ENCODE measurements at places on chromosomes 12 and 14. TPM values are rescaled to one million over a fixed set of nuclear protein-coding genes. Genes with fewer than 3 reads are reported as not detected.

The OGFOD2 gene
- polyA plus RNA-seq = 12.7 TPM

The SIX6 gene
- polyA plus RNA-seq = 5.2 TPM

The MYO1H gene
- polyA plus RNA-seq = 0.24 TPM

The NR2C1 gene
- 10.0 TPM for polyA plus RNA-seq

The HOXC4 gene
- polyA plus RNA-seq = not detected

- no peak for DNase-seq
Measured at GRCh38 chr12:131900397-131900796, 6.0 kb downstream of the ULK1 start.

DNA sequence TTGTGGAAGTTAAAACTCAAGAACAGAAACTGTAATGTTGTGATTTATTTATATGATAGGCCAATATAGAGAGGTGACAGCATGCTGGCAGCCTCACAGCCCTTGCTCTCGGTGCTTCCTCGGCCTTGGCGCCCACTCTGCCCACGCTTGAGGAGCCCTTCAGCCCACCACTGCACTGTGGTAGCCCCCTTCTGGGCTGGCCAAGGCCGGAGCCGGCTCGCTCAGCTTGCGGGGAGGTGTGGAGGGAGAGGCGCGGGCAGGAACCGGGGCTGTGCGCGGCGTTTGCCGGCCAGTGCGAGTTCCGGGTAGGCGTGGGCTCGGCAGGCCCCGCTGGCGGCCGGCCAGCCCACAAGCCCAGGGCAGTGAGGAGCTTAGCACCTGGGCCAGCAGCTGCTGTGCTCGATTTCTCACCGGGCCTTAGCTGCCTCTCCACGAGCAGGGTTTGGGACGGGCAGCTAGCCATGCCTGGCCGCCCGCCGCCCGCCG lies 65.8 kb upstream of the SLC8A3 start:
- peak; percentile 65 for DNase-seq

GRCh38 chr14:78228702-78229327 lies 58.6 kb downstream of the NRXN3 start:
- no peak for DNase-seq

- peak; percentile 32 for DNase-seq
Measured at GRCh38 chr12:114166362-114166761, 200.2 kb upstream of the RBM19 start.

DNA sequence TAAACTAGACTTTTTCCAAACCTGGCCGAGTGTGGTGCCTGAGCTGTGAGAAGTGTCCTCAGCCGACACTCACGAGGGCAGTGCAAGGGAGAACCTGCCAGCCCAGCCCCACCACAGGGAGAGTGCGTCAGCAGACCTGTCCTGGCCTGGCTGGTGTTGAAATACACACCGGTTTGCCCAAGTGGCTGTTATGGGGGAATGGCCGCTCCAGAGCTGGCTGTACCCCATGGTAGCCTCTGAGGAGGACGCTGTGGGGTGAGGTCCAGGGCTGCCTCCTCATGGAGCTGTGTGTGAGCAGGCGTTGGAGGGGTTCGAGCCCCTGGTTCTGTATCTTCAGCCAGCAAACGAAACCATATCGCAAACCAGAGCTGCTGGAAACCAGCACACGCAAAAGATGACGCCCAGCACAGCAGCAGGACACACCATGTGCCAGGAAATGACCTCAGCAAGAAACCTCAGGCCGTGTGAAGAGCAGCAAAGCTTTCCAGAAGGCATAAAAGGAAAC lies 9.4 kb downstream of the ANKRD9 start:
- DNase-seq = no peak

DNA sequence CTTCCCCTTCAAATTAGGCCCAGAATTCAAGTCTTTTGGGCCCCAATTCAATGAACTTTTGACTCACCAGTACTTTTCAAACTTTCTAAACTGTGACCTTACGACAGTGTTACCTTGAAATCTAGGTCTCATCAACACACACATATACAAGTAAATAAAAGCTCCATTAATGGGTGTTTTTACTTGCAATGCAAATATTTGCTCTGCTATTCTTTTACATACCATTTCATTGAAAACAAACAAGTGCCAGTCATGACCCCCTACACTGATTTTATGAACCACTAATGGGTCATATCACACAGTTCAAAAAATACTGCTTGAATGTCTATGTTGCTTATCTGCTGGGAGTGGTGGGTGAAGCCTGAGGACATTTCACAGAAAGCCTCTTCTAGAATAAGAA lies 9.1 kb upstream of the NR1H4 start:
- no peak for DNase-seq

- no peak for DNase-seq
Measured at GRCh38 chr14:51323492-51323891, 83.4 kb downstream of the TMX1 start.

- DNase-seq = peak; percentile 83
Measured at GRCh38 chr14:81269100-81269978, 48.6 kb upstream of the GTF2A1 start.

GRCh38 chr12:131105736-131106348 lies 152.1 kb downstream of the ADGRD1 start:
- DNase-seq = peak; percentile 23

- DNase-seq = no peak
Measured at GRCh38 chr14:87656315-87656714, 336.7 kb downstream of the GALC start.
